RPMI7951 (cell line): ENCODE measurements at places on chromosomes 12 and 14.
A peak's percentile ranks its signal among the peaks of the same experiment; 100 is the strongest.

DNA sequence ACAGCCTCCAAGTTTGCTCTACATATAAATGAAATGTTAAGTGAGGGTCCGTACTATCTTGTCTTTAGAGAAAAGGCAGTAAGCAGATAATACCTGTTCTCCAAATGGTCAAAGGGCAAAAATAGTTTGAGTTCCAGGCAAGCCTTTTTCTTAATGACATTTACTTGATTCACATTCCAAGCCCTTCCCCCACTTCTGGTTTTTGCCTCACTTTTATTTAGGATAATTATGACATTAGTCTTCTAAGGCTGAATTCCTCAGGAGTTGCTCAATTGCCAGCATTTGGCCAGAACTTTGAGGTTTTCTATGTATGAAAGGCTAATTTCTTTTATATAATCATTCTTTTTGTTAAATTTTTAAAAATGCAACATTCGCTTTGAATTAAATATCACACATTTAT lies 62.5 kb upstream of the DUSP6 start:
- DNase-seq, result no peak

DNA sequence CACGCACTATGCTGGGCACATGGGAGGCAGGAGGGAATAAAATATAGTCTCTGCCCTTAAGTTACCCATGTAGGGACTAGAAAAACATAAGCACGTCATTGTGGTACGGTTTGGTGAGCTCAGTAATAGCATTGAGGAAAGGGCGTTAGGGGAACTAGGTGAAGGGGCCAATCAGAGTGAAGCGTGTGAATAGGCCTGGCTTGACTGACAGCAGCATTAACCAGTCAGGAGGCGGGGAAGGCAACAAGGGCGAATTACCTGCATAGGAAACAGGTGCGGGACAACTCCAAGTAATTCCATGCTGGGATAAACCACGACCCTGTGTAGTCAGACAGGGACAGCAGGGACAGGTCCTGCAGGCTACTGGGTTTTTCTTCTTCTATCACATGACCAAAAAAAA lies 107.7 kb downstream of the UNC79 start:
- DNase-seq, result peak; percentile 18

- DNase-seq, result no peak
Measured at GRCh38 chr12:106258226-106258625, 10.4 kb upstream of the CKAP4 start.

DNA sequence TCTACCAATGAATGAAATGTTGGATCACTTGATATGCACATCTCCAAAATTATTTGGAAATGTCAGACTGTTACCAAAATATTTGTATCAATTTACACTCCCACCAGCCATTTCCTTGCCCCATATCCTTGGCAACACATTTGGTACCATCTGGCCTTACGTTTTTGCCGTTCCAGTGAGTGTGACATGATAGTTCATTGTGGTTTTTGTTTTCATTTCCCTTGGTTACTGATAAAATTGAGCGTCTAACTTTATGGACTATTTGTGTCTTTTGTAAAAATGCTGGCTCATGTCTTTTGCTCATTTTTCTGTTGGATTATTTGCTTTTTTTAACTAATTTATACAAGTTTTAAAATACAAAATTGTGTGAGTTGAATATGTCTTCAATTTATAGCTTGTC lies 11.0 kb downstream of the KLHDC1 start:
- DNase-seq, result no peak

DNA sequence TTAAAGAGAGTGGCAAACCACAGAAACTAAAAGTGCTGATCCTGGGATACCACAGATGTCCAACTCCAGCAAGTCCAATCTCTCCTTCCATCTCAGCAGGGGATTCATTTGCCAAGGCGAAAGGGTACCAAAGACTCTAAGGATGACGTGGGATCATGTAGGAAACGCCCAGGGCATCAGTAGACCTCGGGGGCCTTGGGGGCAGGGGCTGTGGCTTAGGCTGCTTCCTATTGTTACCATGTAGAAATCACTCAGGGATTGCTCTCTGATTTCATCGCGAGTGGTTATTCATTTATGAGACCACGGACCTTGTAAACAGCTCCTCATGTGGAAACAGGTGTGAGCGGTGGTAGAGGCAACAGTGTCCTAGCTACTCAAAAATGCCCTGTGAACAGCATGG lies 149.3 kb upstream of the FKBP4 start:
- no peak for DNase-seq

GRCh38 chr12:78035901-78036606 lies 205.4 kb downstream of the NAV3 start:
- no peak for DNase-seq

GRCh38 chr12:109715310-109716091 lies 1.9 kb downstream of the FAM222A start:
- no peak for DNase-seq

- no peak for DNase-seq
Measured at GRCh38 chr12:2403221-2403976, 350.6 kb downstream of the CACNA1C start.

GRCh38 chr14:60968099-60968498 lies 12.8 kb downstream of the TRMT5 start:
- peak; percentile 21 for DNase-seq

DNA sequence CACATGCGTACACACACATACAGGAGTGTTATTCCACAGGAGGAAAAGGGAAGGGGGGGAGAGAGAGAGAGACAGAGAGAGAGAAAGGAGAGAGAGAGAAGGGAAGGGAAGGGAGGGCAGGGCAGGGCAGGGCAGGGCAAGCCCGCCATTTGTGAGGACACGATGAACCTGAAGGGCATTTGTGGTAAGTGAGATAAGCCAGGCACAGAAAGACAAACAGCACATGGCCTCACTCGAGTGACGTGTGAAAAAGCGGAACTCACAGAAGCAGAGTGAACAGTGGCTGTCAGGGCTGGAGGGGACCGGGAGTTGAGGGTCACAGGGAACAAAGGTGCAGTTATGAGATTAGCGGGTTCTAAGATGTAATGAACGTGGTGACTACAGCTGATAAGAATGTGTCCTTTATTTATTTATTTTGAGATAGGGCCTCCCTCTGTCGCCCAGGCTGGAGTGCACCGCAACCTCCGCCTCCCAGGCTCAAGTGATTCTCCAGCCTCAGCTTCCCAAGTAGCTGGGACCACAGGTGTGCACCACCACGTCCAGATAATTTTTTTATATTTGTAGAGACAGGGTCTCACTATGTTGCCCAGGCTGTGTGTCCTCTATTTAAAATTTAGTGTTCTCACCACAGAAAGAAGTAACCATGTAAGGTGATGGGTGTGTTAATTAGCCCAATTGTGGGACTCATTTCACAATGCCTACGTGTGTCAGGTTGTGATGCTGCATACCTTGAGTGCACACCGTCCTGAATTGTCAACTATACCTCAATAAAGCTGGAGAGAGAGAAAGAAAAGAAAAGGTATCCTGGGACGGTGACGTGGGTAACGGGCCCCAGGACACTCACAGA lies 18.7 kb upstream of the FBRSL1 start:
- no peak for DNase-seq

- DNase-seq, result no peak
Measured at GRCh38 chr12:122939125-122939524, 27.1 kb downstream of the ABCB9 start.
